ENCODE measurements at places on chromosomes 16 and 17.

- no peak for DNase-seq
Measured at GRCh38 chr17:65011966-65012365, 44.6 kb downstream of the GNA13 start.

DNA sequence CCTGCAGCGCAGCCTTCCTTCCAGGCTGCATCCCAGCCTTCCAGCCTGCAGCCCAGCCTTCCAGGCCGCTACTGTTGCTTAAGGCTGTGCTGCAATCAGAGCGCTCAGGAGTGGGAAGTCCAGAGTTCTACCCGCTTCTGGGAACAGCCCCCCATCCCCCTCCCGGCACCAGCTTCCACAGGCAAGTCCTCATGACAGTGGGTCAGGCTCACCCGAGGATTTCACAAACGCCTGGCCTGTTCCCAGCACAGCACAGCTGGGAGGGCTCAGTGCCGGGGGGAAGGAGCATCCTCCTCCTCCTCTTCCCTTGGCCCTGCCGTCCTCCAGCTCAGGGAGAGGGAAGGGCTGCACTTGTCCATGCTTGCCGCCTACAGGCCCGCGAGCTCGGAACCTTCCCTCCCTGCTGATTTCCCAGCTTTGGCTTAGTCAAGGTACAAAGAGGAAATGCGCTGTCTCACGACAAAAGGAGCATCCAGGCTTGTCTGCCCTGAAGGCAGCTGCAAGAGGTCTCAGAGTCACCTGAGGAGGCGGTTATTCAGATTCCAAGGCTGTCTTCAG lies 8.3 kb downstream of the SOCS3 start:
- DNase-seq = no peak

- DNase-seq = no peak
Measured at GRCh38 chr16:27965801-27966200, 97.7 kb downstream of the GSG1L start.

DNA sequence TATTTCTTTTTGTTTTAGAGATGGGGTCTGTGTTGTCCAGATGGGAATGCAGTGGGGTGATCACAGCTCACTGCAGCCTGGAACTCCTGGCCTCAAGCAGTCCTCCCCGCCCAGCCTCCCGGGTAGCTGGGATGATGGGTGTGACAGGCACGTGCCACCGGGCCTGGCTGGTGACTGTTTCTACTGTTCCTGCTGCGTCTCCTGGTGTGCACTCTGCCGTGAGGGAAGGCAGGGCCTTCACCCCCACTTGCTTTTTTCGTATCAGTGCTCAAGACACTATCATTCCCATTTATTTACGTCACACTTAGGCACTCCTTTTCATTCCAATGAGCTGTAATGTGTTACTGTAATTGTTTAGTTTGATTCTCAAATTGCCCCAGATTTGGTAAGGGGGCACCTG lies 25.3 kb upstream of the PVALEF start:
- no peak for DNase-seq

- no peak for DNase-seq
Measured at GRCh38 chr17:38454532-38454931, 26.3 kb downstream of the ARHGAP23 start.
